ENCODE measurements at places on chromosomes 6 and 20.

GRCh38 chr20:56949318-56949717, 317.1 kb downstream of the BMP7 start:
- no peak for DNase-seq

- DNase-seq: no peak
Measured at GRCh38 chr6:132643547-132643946, 15.4 kb downstream of the TAAR1 start.

DNA sequence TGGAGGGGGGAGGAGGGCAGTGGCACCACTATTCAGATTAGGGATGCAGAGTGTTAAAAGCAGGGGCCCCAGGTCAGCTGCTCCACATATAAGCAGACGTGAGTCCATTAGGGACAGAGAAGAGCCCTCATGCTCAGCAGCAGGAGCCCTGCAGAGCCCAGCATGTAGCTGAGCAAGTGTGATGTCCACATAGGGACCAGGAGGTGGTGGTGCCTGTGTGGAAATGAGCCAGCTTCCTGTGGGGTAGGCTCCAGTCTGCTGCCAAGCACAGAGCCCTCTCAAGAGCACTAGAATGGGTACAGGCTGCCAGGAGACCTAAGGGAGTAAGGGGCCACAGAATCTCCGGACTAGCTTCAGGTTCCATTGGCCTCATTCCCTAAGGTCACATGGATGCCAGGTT, 57.9 kb upstream of the MLN start:
- DNase-seq: no peak

DNA sequence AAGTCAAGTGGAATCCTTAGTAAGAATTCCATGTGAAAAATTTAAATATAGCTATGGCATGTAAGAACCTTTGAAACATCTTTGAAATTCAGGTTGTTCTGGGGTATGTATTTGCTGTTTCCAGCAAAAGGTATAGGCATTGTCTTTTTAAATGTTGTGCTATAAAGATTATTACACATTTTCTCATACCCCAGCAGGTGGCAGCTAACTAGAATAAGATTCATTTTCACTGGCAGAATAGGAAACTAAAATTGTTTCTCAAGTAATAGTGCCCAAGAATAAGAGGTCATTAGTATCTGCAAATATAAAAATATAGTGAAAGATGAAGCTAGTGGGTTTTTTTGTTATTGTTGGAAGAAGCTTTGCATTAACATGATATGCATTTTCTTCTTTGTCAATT, 1.8 kb downstream of the GRIK2 start:
- no peak for DNase-seq

- no peak for DNase-seq
Measured at GRCh38 chr6:149823013-149823412, 41.1 kb downstream of the LRP11 start.

- no peak for DNase-seq
Measured at GRCh38 chr20:11654766-11655165, 262.9 kb upstream of the BTBD3 start.

GRCh38 chr20:44200371-44200770, 10.2 kb downstream of the OSER1 start:
- no peak for DNase-seq

DNA sequence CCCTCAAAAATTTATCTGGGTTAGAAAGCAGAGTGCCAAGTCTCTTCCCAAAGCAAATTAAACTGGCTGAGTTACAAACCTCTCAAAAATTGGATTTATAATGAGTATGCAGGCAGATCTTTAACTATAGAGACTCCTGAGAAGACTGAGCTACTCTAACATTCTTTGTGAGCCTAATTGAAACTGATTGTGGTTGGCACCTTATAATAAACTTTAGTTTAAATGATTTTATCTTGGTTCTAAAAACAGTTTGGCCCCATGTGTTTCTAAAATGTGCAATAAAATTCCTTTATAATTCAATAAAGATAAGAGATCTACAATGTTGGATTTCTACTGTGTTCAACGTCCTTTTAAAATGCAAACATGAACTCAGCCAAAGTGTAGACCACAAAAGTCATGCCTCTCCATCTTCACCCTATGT, 480.2 kb upstream of the RNF217 start:
- no peak for DNase-seq

- no peak for DNase-seq
Measured at GRCh38 chr20:63141531-63141930, 74.4 kb downstream of the YTHDF1 start.

DNA sequence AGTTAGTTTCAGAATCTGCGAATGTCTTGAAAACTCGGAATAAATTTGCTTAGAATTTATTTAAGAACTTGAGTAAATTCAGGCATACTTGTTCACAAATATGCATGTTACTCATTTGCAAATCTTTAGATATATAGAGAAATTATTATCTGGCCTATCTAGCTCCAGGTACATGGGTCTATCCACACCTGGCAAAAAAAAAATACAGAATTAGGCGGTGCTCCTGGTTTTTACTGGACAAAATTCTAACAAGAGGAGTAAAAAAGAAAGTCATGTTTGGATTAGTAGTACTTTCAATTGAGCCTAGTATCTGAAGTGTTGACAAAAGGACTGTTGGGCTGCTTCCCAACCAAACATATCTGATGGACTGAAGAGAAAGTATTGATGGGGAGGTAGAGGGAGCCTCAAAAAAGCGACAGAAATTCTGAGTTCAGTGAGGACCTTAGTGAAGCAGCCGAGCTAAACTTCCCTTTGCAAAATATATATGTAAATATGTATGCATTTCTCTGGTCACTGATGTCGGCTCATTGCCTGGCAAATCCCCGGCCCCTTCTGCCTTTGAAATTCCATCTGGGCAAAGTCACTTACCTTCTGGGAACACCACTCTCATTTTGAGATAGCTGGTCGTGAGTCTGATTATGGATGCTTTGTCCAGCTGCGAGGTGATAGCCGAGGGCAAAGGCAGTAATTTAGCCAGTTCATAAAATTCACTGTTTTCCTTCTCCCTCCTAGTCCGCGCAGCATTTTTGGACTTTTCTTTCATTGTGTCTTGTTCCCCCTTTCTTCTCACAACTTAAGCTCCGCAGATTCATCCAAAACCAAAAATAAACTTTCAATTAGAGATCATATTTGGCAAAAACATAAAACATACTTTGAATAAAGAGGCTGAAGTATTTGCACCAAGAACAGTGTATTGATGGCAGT, 1.8 kb downstream of the SIM1 start:
- DNase-seq: no peak

DNA sequence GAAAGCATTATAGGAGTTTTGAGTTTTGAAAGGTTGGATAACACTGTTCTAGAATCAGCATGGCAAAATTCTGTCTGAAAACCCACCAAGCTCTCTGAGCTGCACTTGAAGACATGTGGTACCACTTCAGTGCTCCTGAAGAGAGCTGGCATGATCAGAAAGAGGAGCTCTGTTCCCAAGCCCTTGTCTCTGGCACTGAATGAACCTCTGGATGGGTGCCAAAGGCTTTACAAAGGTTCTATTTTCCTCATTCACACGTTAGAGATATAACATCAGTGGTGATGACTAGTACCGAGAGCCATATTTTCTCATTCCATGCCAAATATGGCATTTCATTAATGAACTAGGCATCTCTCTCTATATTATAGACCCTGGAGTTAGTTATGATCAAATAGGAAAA, 301.8 kb upstream of the ID4 start:
- DNase-seq: no peak

DNA sequence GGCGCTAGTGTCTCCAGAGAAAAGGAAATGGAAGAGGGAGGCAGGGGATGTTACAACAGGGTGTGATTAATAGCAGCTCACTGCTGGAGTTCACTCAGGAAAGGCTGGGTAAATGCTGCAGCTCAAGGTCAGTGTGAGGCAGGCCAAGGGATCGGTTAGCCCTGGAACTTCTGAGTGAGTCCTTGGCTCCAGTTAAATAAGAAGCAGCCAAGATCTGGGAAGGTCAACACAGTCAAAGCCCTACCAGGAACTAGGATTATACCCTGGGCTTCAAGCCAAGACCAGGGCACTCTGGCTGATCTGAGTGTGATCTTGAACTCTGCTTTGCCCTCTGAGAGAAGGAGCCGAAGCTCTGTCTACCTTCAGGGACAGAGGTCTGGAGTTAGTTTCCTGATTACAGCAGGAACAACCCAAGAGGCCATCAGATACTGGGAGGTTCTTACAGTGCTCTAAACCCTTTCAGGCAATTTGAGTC, 44.3 kb downstream of the TPD52L1 start:
- DNase-seq: no peak

DNA sequence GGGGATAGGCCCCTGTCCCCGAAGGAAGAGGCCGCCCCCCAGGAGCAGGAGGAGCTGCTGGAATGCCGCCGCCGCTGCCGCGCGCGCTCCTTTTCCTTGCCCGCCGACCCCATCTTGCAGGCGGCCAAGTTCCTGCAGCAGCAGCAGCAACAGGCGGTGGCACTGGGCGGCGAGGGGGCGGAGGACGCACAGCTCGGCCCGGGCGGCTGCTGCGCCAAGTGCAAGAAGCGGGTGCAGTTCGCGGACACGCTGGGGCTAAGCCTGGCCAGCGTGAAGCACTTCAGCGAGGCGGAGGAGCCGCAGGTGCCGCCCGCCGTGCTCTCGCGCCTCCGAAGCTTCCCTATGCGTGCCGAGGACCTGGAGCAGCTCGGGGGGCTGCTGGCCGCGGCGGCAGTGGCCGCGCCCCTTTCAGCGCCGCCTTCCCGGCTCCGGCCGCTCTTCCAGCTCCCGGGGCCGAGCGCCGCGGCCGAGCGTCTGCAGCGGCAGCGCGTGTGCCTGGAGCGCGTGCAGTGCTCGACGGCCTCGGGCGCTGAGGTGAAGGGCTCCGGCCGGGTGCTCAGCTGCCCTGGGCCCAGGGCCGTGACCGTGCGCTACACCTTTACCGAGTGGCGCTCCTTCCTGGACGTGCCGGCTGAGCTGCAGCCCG, 630 bp downstream of the PPP1R3G start:
- DNase-seq: no peak

GRCh38 chr6:29933955-29934354, 8.4 kb upstream of the HLA-A start:
- no peak for DNase-seq

GRCh38 chr6:136173519-136174507, 76.3 kb downstream of the MTFR2 start:
- no peak for DNase-seq

Data from GM04504 (cell line).